Substantia nigra (tissue), 51 donors: ENCODE measurements at places on chromosomes 2 and 18.

DNA sequence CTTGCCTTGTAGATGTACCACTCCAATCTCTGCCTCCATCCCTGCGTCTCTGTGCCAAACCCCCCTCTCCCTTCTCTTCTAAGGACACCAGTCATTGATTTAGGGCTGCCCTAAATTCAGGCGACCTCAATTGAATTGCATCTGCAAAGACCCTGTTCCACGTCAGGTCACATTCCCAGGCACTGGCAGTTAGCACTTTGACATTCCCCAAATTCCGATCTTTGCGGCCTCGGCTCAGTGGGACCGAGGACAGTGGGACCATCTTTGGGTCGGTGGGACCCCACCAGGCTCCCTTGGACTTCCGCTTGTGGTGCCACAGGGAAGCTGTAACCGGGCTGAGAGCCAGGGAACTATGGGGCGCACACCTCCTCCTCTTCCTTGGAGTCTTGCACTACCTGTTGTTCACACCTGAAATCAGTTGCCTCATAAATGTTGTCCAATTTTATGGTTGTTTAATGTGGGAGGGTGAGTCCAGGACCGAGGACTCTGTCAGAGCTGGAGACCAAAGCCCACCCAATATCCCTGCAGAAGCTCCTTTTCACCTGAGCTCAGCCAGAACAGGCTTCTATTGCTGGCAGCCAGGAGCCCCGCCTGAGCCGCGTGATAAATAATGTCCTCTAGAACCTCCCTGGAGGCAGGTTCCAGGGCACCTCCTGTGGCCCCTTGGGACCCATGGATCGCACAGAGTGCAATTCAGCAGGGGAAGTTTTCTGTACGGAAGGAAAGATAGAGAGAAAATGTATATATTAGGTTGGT lies 271.6 kb downstream of the EIPR1 start:
- no peak for DNase-seq

DNA sequence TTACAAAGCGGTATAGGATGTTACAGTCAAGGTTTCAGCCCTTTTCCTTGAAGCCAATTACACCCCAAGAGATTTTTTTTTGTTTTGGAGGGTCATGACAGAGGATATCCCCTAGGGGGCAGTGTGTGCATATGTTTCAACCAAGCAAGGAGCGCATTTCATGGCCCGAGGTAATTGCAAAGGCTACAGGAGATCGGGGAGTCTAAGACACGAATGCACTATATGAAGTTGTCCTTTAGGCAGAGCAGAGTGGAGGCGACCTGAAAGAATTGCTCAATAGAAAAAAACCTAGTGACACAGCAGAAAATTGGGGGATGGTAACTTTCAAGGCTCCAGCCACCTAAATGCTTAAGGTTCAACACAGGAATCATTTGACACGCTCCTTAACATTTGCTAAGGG lies 219.8 kb upstream of the PARD3B start:
- peak; percentile 31 for DNase-seq

DNA sequence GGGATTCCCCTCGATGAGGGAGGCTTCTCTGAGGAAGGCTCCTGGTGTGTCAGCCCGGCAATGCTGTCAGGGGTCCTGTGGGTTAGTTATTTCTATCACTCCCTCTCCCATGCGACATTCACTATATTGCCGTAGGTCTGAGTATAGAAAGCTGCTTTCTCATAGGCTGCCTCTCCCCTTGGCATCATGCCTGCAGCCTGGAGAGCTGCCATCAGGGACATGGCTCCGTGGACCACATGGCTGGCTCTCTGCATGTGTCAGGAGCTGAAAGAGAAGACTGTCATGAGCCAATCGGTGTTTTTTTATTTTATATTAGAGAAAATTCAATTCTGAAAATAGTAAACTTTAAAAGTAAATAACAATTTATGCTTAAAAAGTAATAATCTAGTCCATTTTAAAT lies 198.0 kb downstream of the CDH20 start:
- peak; percentile 72 for DNase-seq

GRCh38 chr2:179626261-179626660 lies 235.2 kb downstream of the ZNF385B start:
- no peak for DNase-seq

- DNase-seq: no peak
Measured at GRCh38 chr18:35264409-35264808, 23.6 kb downstream of the ZNF397 start.

- no peak for DNase-seq
Measured at GRCh38 chr18:34562252-34562870, 147.7 kb upstream of the DTNA start.
